ENCODE measurements at places on chromosomes 2 and 18.

GRCh38 chr2:174753038-174753633, 11.1 kb downstream of the CHRNA1 start:
- DNase-seq: no peak

DNA sequence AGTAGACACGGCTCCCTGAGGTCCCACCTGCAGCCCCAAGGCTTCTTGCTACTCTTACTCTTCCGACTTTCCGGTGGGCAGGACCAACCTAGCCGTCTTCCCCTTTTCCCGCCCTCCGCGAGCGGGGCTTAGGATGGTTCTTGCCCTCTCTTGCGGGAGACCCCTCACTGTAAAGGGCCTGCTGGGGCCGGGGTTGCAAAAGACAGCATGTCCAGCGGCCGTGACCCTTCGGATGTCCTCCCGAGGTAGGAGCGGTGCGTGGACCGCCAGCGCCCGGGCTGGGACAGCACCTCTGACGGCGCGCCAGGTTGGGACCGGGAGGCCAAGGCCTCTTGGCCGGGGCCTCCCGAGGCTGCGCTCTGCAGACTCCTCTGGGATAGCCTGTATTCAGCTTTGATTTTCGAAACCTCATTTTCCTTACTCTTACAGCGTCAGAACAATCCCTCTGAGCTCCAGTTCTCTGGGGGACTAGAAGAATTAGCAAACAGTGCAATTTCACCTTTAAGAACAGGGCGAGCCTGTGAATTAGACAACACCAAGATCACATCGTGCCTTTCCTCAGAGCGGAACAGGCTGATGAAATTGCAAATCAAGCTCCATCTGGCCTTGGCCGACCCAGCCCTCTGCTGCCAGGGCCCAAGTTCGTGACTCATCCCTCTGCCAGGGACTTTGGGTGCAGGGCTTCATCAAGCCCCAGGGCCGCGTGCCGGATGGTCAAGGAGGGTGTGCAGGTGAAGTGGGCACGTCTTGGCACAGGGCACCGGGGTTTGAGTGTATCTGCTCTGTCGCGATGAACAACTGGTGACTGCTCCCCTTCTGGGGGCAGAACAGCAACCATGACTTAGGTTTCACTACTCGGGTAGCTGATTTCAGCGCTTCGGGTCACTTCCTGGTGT, 777 bp downstream of the MOCOS start:
- peak; percentile 91 for DNase-seq

GRCh38 chr2:75844651-75845050, 133.9 kb upstream of the GCFC2 start:
- peak; percentile 5 for DNase-seq

GRCh38 chr2:100470898-100471514, 724 bp downstream of the NMS start:
- DNase-seq: peak; percentile 19

- no peak for DNase-seq
Measured at GRCh38 chr2:85222792-85223191, 89.6 kb downstream of the TCF7L1 start.

DNA sequence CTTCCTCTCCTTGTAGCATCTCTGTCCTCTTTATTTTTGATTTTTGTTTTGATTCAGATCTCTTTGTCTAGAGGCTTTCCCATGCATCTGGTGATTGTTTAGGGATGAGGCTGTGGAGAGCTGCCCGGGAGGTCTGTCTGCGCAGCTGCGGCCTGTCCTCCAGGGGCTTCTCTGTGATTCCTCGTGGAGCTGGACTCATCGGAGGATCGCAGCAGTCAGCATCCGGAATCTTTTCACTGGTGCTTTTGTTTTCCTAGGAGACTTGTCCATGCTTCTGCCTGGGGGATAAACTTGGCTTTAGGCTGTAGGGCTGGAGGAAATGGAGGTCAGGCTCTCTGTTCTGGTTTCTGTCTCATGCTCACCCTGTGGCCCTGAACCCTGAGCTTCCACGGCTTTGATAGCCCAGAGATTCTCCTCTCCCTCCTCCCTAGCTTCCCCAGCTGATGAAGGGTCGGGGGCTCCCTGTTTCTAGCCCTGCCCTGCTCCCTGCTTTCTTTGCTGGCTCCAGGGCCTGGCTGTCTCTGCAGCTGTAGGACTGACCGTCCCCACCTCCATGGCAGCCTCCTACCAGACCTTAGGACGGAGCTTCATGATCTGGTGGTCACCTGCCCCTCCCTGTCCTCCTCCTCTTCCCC, 35.5 kb downstream of the ZNF532 start:
- DNase-seq: no peak

GRCh38 chr2:220469201-220469600, 841.8 kb downstream of the SLC4A3 start:
- DNase-seq: peak; percentile 52

DNA sequence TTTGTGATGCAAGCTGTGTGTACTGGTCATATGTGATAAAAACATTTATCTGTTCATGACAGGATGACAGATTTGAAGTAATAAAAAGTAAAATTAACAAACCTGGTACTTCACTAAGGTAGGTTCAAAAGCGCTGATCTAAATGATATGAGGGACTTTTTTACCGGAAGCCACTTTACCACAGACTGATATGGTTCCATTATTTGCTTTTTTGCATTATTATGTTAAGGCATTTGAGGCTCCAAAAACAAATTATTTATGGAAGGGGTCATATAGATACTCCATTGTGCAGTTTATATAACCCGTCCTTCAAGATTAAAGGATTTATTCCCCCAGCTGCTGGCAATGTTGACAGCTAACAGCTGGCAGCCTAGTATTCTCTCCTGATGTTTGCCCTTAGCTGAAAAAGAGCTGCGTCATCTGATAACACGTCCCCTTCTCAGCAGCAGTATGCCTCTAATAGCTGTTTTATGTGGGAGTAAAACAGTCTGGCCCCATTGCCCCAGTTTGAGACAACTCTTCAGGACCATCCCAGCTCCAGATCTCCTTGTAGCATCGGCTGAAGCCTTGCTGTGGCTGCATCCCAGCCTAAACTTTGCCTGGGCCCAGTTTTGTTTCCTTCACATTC, 84.8 kb upstream of the XIRP2 start:
- DNase-seq: no peak

GRCh38 chr18:11800566-11801334, 50.5 kb upstream of the CHMP1B start:
- DNase-seq: no peak

GRCh38 chr2:238670111-238670585, 177.7 kb upstream of the TWIST2 start:
- no peak for DNase-seq

DNA sequence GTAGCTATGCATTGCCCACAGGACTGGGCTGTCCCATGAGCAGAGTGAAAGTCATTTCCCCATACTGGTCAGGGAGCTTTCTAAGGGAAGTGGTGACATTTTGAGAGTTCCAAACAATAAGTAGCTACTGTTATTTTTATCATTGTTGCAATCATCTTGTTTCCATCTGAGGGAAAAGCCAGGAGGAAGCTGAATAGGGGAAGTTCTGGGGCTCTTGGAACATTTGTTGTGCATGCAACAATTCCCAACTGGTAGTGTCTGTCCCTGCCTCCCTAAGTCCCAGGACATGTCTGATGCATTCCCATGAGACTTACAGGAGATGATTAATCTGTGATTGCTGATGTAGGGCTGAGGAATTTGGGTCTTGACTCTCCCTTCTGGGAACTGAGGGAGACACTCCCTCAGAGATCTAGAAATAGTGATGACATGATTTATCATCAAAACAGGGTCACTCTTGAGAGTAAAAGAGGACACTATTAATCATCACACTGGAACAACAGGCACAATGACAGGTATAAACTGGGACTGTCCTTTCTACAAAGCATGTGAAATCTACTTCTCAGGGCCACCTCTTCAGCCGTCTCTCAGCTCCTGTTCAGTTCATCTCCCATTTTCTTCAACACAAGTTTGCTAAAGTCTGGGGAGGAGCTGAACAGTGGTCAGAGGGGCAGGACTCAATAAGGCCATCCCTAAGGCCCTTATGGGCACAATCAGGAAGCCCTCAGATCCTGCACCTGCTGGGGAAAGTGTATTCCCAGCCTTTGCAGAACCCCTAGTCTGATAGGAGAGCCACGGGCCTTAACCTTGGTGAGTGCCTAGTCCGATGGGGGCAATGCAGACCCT, 28.0 kb upstream of the MARCO start:
- peak; percentile 39 for DNase-seq

GRCh38 chr2:182503886-182504285, 77.0 kb upstream of the PDE1A start:
- DNase-seq: peak; percentile 36

DNA sequence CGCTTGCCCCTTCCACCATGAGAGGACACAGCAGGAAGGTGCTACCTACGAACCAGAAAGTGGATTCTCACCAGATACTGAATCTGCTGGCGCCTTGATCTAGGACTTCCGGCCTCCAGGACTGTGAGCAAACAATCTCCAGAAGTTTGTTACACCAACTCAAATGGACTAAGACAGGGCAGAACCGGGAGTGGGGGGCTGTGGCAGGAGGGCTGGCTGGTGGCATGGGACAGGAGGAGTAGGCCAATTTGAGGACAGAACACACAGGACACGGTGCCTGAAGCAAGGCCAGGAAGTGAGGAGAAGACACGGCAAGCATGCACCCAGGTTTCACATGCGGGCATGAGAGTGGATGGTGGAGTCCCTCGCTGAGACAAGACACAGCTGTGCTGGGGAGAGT, 40.1 kb downstream of the CRACDL start:
- DNase-seq: no peak

- no peak for DNase-seq
Measured at GRCh38 chr2:8576525-8577167, 105.2 kb upstream of the ID2 start.

GRCh38 chr2:84939426-84940087, 31.4 kb upstream of the KCMF1 start:
- DNase-seq: no peak

GRCh38 chr2:142415461-142415860, 284.6 kb upstream of the LRP1B start:
- no peak for DNase-seq

GRCh38 chr2:218187296-218188015, 20.7 kb upstream of the CXCR1 start:
- DNase-seq: no peak

GRCh38 chr2:29056452-29056851, 17.9 kb downstream of the PCARE start:
- DNase-seq: no peak

DNA sequence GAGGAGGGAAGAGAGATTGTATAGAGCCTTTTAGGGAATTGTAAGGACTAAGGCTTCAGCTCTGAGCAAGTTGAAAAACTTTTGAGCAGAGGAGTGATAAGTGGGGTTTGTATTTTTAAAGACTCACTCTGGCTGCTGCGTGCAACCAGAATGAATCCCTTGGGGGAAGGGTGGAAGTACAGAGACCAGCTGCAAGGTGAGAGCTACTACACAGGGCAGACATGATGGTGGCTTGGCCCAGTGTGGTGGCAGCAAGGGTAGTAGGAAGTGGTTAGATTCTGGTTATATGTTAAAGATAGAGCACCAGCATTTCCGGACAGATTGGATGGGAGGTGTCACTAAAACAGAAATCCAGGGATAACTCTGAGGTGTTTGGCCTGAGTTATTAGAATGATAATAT, 10.1 kb upstream of the SESTD1 start:
- no peak for DNase-seq

- DNase-seq: no peak
Measured at GRCh38 chr18:42436222-42436765, 481.3 kb downstream of the PIK3C3 start.

DNA sequence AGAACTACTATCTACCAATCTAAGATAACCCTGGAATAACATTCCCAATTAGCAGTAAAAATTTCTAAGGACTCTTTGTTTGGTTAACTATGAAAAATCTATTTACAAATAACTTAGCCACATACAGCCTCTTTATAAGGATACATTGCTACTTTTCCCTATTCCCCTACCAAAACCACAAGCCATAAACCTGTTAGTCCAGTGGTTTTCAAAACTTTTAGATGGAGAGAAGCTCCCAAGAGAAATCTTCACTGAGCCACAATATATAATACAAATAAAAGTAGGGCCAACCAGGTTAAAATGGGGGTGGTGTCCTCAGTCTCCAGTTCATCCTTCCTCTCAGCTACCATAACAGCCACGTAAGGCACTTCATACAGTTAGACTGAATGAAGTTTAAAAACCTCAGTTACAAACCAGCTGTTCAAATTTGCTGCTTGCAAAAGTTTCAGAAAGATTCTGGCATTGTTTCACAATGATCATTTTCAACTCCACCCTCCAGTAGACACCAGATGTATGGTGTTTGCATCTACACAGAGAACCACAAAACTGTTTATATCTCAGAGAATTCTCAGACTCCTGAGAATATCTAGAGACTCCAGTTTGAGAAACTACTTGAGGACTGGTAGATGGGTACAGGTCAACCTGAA, 26.0 kb downstream of the SOS1 start:
- peak; percentile 54 for DNase-seq

GRCh38 chr2:28452534-28453081, 43.3 kb upstream of the PLB1 start:
- peak; percentile 65 for DNase-seq

DNA sequence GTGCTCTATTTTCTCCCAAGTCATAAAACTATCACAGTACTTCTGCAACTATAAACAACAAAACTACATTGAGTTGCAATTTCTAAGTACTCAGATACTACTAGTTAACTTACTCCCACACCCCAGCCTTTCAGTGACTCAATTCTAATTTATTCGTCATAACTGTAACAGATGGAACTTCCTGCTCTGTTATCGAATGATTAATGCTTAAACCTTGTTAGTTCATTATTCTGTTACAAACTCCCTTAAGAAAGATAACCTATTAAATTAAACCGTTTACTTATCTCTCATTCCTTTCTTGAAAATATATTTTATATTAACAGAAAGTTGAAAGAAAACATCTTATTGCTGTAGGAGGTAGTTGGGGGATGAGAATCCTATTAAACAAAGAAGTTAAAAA, 17.0 kb downstream of the TNFAIP6 start:
- DNase-seq: peak; percentile 87

- peak; percentile 64 for DNase-seq
Measured at GRCh38 chr2:166158546-166158945, 30.7 kb upstream of the SCN1A start.

GRCh38 chr2:99776906-99777646, 287.3 kb upstream of the REV1 start:
- DNase-seq: no peak

- DNase-seq: no peak
Measured at GRCh38 chr2:34827398-34827797, 1228.3 kb upstream of the FAM98A start.

GRCh38 chr2:73256618-73256922, 22.5 kb downstream of the CCT7 start:
- DNase-seq: no peak

- DNase-seq: no peak
Measured at GRCh38 chr2:229511524-229511923, 202.8 kb downstream of the DNER start.

- DNase-seq: peak; percentile 55
Measured at GRCh38 chr2:88737385-88737784, 45.9 kb downstream of the RPIA start.

DNA sequence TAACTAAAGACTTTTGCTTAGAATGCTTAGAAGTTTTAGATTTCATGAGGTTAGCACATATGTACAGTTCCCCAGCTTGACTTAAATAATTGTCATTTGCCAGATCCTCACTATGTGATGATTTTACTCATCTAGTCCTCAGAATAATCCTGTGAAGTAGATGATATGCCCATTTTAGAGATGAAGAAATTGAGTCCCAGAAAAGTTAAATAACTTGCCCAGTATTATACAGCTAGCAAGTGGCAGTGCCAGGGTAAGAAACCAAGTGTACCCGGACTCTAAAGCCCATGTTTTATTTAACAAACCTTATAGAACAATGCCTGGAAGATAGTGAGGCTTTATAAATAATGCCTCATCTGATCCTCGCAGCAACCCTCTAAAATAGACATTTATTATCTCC, 28.3 kb downstream of the SPDYA start:
- DNase-seq: no peak

GRCh38 chr2:227813229-227813561, 447 bp upstream of the CCL20 start:
- no peak for DNase-seq
